Activated naive CD8-positive, alpha-beta T cell treated with anti-CD3 and anti-CD28 coated beads, Interleukin-2, amount 50 U/mL, for 16 hours (primary cell): ENCODE measurements at places on chromosomes 16 and 17.

GRCh38 chr17:7702776-7703175 is 2.2 kb upstream of the EFNB3 start:
- no peak for DNase-seq

DNA sequence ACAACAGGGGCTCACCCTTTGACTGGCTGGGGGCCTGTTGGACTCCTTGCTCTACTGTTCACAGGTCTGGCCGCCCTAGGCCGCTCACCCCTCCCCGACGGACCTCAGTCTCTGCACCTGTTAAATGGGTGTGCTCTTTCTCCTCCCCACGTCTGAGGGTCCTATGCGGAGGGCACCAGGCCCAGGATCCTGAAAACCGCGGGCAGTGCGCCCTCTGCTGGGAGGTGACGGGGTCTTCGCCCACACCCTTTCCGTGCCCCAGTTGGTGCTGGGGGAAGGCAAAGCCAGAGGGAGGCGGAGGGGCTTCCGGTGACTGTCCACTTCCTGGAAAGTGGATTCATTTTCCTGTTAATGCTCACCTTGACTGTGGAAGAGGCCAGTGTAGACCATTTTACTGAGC is 1010.9 kb downstream of the KCNJ18 start:
- DNase-seq: no peak

DNA sequence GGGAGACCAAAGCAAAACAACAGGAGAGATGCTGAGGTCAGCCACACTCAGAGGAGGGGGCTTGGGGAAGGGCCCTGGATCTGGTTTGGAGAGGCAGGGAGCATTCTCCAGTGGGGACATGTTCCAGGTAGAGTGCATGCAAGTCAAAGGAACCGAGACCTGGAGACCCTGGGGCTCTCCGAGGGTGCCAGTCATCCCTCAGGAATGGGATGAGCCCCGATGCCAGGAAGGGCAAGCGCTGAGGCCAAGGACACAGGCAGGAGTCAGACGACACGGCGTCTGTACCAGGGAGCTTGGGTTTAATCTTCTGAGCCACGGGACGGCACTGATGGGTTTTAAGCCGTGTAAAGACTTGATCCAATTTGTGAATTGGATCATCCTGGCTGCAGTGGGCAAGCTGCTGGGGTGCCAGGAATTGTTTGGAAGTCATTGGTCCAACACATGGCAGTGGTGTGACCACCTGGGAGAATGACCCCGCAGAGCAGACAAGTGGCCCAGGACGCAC is 32.9 kb upstream of the ANKRD40CL start:
- DNase-seq: no peak

DNA sequence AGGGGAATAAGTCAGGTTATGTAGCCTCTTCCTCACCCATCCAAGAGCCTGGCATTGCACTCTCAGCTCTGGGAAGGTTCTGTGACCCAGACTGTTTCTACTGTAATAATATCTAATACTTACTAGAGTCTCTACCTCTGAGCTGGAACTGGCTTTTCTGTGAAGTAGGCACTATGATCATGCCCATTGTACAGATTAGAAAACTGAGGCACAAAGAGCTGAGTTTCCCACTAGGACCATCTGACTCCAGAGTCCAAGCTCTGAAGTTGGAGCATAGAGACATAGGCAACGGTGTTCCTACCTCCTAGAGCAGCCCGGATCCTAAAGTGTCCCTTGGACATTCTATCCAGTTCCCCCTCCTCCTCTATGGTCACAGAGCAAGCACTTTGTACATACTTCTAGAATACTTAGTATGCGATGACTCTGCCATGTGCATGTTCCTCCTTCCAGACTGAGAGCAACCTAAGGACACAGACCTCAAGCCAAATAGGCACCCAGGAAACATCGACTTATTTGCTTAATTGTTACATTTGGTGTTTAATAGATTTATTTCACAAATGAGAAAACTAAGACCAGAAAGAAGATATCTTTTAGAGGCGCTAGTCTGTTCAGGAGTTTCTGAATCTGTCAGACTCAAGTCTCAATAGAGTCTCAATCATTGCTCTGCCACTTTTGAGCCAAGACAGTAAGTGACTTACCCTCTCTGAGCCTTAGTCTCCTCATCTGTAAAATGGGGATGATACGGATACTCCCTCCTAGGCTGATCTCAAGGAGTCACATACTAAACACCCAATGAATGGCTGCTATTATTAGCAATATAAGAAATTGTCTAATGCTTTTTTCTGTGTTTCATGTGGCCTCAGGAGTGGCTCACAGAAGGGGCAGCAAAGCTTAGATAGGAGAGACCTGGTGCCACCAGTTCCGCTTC is 3.6 kb downstream of the CLEC19A start:
- no peak for DNase-seq

DNA sequence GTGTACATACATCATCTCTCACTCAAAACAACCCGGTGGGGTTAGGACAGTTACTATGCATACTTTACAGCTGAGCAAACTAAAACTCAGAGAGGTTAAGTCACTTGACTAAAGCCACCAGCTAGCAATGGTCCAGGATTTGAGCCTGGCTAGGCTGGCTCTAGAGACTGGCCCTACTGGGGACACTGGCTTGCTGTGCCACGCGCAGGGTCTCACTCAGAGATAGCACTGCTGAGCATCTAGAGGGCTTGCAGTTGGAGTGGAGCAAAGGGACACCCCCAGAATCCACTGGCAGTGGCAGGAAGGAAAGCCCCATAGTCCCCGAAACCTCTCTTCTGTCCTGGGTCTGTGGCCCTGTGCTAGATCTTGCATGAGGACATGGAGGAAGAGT is 11.1 kb downstream of the SAMD14 start:
- no peak for DNase-seq

DNA sequence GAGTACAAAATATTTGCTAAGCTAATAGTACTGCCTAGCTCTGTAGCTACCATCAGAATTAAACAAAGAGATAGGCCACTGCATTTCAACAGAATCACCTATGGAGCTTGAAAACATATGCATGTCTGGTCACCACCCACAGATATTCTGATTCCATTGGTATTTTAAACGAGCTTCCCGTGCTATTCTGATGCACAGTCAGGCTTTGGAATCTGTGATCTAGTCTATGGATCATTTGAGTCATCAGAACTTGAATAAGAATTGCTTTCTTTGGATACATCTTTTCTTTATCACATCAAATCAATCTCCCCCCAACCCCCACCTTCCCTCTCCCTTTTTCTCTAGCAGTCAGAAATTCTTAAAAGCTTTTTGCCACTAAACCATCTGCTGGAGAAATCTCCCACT is 124.7 kb downstream of the NPIPB5 start:
- no peak for DNase-seq

DNA sequence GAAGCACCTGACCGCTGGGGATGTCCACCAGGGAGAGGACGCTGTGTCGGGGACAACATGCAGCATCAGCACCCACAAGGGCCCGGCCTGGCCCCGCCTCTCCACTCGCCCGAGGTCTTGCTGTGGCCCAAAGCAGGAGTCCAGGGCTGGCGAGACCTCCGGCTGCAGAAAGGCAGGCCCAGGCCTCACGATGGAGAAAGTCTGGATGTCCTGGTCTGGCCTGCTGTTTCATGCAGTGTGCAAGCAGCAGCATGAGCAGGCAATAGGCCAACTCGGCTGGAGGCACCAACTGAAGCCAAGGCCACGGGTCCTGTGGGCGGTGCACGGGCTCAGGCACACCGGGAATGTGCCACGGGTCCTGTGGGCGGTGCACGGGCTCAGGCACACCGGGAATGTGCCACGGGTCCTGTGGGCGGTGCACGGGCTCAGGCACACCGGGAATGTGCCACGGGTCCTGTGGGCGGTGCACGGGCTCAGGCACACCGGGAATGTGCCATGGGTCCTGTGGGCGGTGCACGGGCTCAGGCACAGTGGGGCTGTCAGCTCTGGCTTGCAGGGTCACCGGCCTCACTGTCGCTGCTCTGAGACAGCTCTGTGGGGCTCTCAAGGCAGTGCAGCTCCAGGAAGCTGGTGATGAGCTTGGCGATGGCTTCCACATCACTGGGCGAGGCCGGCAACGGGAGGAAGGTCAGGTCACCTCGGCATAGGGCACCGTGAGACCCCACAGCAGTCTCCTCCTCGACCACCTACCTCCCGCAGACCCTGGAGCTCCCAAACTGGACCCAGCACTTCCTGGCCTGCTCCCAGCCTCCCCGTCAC is 6.9 kb downstream of the CYBC1 start:
- no peak for DNase-seq

DNA sequence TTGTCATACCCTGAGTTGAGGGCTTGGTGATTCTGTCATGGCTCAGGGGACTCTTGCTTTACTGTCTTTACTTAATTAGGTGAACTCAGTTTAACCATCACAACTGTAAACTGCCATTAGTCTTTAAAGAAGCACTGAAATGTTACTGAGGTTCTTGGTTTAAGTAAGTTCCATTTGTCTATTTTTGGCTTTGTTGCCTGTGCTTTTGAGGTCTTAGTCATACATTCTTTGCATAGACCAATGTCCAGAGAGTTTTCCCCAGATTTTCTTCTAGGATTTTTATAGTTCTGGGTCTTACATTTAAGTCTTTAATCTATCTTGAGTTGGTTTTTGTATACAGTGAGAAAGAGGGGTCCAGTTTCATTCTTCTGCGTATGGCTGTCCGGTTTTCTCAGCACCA is 137.5 kb downstream of the SOCS1 start:
- DNase-seq: no peak

DNA sequence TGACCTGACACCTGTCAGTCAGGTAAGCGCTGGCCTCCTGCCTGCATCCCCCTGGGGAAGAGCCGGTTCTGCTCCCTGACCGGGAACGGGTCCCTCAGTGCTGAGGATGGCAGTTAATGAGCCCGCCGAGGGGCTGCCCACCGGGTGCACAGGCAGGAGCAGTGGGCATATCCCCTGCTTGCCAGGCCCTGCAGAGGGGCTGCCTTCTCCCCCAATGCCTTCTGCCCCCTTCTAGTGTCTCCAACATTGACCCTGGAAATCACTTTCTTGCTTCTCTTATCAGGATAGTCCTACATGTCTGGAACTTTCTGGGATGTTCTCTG is 388.5 kb downstream of the SEC14L1 start:
- DNase-seq: no peak

GRCh38 chr16:85798901-85799496 is 345 bp downstream of the EMC8 start:
- DNase-seq: no peak

- DNase-seq: no peak
Measured at GRCh38 chr17:4393806-4394205, 27.3 kb upstream of the UBE2G1 start.

- no peak for DNase-seq
Measured at GRCh38 chr17:39183720-39184119, 13.7 kb downstream of the CACNB1 start.

GRCh38 chr16:29310852-29311314 is 95.6 kb downstream of the NPIPB11 start:
- no peak for DNase-seq

GRCh38 chr16:81243942-81244341 is 5.5 kb downstream of the BCO1 start:
- DNase-seq: no peak

GRCh38 chr17:47243737-47244598 is 9.7 kb upstream of the ITGB3 start:
- no peak for DNase-seq

GRCh38 chr17:75983501-75984181 is 4.6 kb downstream of the TEN1 start:
- DNase-seq: no peak

- DNase-seq: no peak
Measured at GRCh38 chr17:64069143-64069542, 48.7 kb upstream of the ICAM2 start.

DNA sequence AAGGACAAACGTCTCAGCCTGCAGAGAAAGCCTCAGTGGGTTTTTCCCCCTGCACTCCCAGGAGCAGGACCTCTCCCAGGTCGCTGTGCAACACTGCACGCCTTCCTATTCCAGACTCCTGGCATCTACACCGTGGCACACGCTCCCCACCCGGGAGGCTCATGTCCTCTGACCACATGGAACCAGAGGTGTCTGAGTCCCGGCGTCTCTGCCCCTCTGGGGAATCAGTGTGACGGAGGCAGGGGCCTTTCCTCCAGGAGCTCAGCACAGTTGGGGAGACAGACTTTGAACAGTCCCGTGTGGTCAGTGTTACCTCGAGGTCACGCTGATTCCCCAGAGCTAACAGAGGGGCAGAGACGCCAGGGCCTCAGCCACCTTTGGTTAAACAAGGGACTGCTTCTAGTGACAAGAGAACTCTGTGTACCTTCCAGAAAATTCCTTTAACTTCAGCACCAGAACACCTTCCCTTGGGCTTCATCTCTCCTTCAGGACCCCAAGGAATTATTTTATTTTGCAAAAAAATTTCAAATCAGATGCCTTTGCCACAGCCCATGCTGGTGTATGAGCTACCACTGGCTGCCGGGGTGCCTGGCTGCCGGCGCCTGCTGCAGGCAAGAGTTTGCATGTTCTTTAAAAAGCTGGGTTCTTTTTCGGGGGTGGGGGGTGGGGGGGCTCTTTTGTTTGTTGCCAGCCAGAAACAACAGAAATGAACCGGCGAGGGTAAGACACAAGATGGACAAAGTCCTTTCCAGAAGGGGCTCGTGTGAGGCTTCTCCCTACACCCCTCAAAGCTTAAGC is 6.6 kb downstream of the CANT1 start:
- DNase-seq: no peak

GRCh38 chr17:1486802-1487695 is 5.4 kb downstream of the MYO1C start:
- peak; percentile 40 for DNase-seq

- DNase-seq: no peak
Measured at GRCh38 chr17:63693411-63694113, 6.4 kb downstream of the LIMD2 start.

DNA sequence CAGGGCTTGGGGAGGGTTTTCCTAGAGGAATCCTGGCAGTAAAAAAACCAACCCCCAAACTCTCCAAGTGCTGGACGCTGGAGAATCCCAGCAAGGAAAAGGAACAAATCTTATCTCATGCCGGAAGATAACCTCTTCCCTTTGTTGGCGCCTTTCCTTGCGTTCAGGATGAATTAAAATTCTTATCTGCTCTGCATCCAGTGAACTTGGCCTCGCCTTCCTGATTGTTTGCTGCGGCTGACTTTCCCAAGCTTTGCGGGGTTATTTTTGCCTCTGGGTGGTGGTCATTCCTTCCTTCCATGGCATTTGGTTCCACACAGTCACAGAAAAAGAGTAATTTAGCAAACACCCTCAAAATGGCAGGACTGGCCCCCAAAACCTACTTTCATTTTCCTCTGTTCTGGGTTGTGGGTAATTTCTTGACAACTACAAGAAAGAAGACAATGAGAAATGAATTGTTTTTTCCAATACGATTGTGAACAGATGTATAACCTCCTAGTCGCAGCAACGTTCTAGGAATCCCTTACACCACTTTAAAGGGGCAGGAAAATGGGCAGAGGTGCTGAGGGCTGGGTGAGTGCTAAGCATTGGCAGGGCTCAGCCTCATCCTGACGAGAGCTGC is 77.8 kb downstream of the MRC2 start:
- DNase-seq: no peak
